Uterus (tissue), 4 donors: ENCODE measurements at places on chromosomes 7 and 10.
A peak's percentile ranks its signal among the peaks of the same experiment; 100 is the strongest.

DNA sequence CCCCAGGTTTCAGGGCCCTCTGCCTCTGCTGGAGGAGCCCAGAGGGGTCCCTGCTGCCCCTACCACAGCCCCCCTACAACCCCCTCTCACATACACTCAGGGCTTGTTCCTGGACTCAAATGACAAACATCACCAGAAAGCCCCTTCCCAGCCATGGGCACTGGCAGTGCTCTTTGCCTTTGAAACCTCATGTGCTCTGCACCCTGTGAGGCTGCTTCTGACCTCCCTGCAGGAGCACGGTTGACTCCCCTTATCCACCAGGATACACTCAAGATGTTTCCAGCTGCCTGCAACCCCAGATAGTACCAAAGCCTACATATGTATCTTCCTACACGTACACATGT lies 3.5 kb upstream of the ADIRF start:
- no peak for DNase-seq

- DNase-seq, result no peak
Measured at GRCh38 chr10:62395892-62396291, 21.7 kb downstream of the ZNF365 start.

DNA sequence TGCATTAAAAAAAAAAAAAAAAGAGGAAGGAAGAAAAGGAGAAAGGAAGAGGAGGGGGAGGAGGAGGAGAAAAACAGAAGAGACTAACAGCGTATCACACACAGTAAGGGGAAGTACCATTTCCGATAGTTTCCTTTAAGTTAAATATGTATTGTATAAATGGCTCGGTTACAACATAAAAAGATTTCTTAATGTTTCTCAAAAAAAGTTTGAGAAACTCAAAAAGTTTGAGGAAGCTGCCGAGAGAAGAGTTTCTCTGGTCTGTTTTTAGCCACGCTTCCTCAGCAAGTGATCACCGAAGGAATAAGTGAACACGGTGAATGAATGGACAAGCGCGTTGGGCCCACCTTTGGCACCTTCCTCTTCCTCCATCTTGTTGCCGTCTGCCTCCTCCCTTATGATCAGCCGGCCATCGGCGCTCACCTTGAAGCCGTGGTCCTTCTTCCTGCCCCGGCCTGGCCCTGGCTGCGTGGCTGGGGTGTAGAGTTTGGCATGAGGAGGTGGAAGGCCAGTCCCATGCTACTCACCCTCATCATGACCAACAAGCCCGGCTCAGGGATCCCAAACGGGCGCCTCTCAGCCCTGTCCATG lies 31.3 kb upstream of the FRAT2 start:
- no peak for DNase-seq

DNA sequence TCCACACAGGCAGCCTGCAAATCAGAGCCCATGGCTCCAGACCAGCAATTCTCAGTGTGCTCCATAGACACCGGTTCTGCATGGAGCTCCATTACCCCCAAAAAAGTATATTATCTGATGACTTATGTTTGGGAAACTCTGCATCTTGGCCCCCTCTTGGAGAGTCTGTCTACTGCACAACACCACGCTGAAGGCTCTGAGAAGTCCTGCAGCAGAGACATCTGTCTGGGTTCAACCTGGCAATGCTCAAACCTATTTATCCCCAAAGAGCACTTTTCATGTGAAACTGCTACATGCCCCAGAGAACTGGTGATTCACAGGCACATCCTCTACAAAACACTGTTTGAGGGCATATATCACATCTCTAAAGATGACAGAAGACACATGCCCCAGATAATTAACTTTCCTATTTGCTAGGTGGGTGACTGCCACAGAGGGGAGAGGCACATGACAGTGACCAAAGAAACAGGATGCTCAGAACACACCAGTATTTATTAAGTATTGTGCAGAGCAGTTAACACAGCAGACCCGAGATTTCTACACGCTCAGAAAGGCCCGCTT lies 83.8 kb downstream of the DLG5 start:
- DNase-seq, result no peak

DNA sequence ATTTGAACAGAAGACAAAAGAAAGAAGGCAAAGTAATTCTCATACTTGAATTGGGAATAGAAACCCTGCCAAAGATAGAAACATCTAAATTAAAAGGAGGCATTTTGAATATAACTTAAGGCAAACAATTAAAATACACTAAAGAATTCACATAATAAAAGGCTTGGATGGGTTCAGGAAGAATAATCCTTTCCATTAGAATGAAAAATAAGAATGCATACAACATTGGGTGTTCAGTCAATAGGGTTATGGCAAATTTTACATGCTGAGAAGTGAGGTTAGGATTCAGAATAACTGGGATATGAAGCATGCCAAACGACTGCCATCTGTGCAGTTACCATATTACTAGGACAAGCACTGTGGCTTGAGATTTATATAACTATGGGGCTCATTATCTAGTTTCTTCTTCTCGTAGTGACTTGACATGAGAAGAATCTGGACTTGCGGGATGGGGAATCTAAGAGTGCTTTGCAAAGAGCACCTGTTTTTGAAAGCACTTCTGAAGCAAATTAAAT lies 326.5 kb downstream of the THSD7A start:
- no peak for DNase-seq

DNA sequence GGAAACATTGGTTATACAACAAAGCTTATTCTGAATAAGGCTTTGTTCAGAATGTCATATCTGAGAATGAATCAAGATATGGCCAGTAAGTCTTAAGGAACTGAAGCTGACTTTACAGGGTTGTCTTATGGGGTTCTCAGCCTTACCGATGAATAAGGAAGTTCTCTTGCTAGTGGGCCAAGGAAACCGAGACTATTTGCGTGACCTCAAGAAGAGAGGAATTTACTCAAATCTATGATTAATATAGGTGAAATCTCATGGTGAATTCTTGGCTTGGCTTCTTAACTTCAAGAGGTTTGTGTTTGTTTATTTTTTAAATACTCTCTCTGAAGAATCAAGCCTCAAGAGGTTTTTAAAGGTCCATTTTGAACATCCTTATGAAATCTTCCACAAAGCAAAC lies 4.7 kb upstream of the MRLN start:
- no peak for DNase-seq

DNA sequence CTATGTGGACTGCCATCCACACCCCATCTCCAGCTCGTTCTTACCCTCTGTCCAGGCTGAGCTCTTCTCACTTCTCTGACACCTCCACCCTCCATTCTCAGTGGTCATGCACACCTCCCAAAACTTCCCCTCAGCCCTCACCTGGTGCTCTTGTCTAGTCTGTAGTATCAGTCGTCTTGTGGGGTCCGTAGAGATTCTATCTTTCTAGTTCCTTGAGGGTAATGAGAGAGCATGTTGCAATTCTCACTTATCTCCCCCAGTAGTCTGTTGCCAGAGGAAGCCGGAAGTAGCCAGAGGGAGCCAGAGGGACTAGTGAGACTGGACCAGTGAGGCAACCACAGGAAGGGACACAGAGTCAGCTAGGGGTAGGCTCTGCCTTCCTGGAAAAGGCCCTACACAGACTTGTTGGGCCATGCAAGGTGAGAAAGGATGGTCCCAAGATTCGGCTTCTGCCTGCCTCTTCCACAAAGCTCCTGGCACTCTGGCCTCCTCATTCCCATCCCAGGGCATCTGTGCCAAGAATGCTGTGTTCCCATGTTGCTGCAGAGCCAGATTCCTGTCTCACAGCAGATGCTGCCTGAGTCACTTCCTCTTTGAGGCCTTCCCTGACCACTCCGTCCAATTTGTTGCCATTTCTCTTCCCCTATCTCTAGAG lies 50.6 kb upstream of the DUSP5 start:
- DNase-seq, result no peak

DNA sequence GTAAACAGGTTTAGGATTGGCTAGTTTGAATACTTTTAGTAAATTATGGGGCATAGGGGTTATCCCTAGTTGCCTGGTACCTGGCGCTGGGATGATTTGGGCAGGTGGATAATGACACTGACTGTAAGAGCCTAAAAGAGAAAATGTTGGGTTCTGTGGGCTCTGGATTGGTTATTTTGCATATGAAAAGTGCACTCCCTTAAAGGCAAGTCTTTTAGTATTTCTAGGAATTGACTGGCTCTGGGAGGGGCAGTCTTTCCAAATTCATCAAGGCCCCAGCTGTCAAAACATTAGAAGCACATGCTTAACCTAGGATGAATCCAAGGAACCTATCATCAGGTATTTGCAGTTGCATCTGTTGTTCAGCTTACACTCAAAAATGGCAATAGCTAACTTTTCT lies 454.6 kb upstream of the SORCS1 start:
- DNase-seq, result no peak

- peak; percentile 45 for DNase-seq
Measured at GRCh38 chr7:140646931-140647647, 6.5 kb upstream of the DENND2A start.

GRCh38 chr7:47239931-47240421 lies 341.9 kb downstream of the TNS3 start:
- DNase-seq, result peak; percentile 72

DNA sequence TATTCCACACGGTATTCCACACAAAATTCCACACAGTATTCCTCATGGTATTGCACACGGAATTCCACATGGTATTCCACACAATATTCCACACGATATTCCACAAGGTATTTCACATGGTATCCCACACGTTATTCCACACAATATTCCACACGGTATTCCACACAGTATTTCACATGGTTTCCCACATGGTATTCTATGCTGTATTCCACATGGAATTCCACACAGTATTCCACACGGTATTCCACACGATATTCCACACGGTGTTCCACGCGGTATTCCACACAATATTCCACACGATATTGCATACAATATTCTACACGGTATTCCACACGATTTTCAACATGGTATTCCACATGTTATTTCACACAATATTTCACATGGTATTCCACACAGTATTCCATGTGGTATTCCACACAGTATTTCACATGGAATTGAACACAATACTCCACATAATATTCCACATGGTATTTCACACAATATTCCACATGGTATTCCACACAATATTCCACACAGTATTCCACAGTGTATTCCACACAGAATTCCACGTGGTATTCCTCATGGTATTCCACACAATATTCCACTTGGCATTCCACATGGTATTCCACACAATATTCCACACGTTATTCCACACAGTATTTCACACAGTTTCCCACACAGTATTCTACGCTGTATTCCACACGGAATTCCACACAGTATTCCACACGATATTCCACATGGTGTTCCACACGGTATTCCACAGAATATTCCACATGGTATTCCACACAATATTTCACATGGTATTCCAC lies 136.0 kb upstream of the CHST15 start:
- no peak for DNase-seq

- no peak for DNase-seq
Measured at GRCh38 chr7:115851291-115851690, 179.3 kb downstream of the TFEC start.

DNA sequence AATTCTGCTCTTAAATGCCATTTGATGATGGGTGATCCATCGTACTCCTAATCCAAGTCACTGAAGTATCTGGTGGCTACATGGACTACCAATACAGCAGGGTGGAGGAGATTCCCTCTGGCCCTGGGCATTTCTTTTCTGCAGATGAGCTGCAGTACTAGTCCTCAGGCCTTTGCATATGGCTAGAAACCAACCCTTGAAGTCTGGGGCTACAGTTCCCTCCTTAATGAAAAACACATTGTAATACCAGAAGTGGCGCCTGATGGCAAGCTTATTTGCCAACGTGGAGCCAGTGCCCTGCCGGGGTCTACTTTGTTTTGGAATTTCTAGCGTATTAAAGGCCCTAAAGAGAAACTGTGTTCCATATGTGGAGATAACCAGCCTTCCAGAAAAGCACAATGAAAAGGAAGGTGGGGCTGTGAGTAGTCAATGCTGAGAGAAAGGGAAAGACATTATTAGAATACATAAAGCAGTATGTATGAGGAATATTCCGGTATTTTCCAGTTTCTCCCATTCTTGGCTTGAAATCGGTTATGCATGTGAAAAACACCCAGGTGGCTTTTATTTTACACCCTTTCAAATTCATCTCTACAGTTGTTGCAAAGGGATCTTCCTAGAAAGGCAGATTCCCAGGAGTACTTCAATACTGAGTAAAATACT lies 368.8 kb downstream of the PRPF18 start:
- no peak for DNase-seq
